Globus pallidus (tissue), 1 donor: ENCODE measurements at places on chromosomes 6 and 20.

DNA sequence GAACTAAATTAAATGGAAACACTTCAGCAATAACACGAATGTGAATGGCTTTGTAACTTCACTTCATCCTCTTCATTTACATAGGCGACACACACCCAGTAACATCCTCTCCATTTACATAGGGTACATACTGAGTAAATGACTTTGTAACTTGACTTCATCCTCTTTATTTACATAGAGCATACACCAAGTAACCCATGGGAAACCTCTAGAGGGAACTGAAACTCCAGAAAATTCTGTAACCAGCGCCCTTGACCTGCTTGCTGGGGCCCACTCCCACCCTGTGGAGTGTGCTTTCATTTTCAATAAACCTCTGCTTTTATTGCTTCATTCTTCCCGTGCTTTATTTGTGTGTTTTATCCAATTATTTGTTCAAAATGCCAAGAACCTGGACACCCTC is 81.6 kb upstream of the OPRM1 start:
- peak; percentile 2 for DNase-seq

DNA sequence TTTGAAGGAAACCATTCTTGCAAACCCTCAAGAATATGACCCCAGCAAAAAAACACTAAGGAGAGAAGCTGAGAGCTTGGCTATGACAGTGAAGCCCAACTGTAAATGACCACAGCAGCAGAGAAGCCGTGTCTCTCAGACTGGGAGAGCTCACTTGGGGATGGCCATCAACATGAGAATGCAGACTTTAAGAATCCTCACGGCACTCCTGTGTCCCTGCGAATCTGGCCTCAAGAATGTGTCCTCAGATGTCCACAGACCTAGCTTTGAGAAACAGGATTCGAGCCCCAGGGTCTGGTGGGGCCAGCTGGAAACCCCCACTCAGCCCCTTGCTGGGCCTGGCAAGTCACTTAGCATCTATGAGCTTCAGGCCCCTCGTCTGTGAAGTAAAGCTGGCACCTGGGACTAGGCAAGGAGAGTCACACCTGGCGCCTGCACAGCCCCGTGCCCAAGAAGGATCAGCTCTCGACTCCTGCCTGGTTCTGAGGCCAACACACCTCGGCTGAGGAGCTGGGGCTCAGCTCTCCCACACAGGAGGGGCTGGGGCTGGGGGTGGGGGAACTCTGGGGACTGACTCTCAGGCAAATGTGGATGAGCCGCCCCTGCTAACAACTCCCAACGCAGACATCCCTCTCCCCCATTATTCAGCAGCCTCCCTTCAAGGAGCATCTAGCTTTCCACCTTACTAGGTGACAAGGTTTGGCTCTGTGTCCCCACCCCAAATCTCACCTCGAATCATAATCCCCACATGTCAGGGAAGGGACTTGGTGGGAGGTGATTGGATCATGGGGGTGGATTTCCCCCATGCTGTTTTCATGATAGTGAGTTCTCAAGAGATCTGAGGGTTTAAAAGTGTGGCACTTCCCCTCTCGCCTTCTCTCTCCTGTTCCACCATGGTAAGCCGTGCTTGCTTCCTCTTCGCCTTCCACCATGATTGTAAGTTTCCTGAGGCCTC is 97.7 kb downstream of the GRM4 start:
- no peak for DNase-seq

GRCh38 chr6:68126089-68126749 is 508.9 kb upstream of the ADGRB3 start:
- no peak for DNase-seq

DNA sequence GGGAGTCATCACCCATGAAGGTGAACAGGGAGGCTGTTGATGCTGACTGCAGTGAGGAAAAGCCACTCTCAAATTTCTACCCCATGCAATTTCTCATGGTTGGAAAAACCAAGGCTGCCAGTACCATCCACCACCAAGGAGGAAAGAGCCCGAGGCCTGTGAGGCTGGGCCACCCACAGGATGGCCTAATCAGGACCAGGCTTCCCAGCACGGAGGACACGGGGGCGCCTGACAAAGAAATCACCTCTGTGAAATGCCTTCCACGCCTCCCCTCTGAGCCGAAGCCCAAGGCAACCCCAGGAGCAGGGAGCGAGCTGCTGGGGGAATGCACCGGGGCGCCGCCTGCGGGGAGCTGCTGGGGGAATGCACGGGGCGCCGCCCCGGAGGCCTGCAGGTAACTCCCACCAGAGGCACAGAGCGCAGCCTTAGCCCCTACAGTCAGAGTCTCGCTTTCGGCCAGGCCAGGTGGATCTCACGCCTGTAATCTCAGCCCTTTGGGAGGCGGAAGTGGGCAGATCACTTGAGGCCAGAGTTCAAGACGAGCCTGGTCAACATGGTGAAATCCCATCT is 26.9 kb downstream of the FOXF2 start:
- no peak for DNase-seq

- DNase-seq = no peak
Measured at GRCh38 chr20:56634307-56634706, 5.2 kb downstream of the TFAP2C start.

GRCh38 chr6:139475241-139475640 is 100.8 kb upstream of the CITED2 start:
- DNase-seq = no peak

DNA sequence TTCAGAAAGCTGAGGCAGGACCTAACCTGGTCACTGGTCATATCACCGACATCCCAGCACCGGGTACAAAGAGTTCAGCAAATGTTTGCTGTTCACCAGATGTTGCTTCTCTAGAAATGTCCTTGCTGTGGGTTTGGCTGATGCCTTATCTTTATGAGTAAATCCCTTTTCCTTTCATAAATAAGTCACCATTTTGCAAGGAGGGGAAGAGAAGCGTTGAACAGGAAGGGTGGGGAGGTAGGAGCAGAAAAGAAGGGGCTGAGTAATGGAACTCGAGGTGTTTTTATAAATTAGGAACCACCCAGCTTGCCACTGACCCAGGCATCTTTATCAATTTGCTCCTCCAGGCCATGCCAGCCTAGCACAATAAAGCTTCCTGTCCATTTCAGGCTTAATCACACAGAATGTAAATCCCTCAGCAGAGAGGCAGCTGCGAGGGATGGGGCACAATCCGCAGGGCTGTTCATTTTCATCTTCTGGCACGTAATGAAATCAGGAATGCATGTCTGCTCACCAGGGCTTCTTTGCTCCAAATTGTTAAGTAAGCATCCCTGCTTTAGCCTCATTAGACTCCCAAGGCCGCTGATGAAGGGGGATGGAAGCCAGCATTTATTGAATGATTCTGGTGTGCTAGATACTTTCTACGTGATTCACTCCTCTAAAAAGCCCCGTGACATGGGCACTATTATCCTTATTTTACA is 371.9 kb upstream of the CHD6 start:
- no peak for DNase-seq

DNA sequence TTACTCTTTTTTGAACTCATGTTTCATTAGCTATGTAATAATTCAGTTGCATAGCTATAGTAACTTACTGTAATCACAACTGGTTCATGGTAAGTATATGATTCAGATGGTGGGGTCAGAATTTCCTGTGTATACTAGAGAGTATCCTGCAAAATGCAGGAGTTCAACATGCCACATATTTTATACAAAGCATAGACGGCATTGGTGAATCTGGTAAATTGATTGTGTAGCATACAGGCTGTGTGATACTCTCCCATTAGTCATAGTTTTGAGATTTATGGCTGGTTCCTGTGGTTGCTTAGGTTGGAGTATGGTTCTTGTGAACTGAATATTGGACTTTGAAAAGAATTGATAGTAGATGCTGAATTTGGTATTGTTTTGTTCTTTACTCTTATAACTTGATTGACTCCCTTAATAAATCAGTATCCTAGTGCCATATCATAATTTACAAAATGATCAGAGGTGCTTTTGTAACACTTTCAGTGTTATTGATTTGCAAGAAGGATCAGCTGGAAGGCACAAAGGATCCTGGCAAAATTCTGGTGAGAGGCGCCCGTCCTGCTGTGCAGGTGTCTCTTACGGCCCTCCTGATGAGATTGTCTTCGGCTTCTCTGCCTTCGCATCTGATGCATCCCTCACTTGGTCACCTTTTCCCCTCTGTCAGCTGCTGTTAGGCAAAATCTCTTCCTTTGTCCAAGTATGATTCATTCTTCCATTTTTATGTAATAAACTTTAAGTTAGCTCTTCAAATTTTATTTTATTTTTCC is 22.6 kb downstream of the SNX9 start:
- DNase-seq = no peak

GRCh38 chr6:29943053-29943966 is 978 bp downstream of the HLA-A start:
- DNase-seq = no peak

DNA sequence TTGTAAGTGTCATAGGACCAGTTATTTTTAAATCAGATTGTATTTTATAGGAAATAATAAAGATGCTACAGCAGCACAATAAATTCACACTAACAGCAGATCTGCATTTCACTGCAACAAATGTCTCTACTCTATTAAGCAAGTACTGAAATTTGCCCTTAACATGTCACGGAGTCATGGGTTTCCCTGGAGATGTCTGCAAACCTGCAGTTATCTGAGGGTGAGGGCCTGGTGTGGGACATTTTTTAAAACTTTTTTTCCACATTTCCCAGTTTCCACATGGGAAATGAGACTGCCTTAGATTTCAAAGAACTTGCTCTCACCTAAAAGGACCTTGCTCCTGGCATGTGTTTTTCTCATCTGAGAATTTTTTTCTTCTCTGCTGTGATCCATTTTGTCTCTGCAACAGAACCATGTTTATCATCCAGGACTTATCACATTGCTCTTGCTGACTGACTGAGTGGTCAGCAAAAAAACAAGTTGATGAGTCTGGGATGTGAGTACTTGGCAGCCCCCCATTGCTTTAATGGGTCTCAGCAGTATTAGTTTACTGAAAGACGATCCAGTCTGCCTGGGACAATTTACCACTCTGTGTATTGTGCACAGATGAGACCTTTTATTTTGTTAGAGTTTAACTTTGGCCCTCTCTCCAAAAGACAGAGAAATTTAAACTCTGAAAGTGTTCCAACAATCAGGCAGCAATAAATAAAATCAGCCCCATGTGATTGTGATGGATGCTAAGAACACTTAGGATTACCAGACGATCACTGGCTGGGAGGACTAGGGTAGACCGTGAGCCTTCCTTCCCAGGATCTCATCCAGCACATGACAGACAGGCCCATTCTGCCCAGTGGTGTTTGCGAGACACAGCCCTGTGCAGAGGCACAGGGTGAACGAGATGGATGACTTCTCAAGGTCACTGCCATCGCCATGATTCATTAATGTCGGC is 268.8 kb downstream of the BTBD9 start:
- no peak for DNase-seq

- DNase-seq = no peak
Measured at GRCh38 chr20:1335961-1336698, 7.2 kb upstream of the SDCBP2 start.

DNA sequence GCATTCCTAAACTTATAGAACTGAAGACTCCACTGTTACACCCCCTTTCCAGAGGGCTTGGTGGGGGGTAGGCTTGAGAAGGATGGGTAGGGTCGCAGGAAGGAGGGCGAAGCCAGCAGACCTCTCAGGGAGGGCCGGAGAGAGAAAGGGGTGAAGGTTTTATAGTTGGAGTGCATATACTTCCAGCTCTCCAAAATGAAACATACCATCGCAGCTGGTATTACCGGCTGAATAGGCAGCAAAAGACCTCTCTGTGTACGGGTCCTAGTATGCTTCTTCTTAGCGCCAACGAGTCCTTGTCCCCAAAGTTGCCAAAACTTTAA is 1.0 kb upstream of the VGLL2 start:
- DNase-seq = no peak

DNA sequence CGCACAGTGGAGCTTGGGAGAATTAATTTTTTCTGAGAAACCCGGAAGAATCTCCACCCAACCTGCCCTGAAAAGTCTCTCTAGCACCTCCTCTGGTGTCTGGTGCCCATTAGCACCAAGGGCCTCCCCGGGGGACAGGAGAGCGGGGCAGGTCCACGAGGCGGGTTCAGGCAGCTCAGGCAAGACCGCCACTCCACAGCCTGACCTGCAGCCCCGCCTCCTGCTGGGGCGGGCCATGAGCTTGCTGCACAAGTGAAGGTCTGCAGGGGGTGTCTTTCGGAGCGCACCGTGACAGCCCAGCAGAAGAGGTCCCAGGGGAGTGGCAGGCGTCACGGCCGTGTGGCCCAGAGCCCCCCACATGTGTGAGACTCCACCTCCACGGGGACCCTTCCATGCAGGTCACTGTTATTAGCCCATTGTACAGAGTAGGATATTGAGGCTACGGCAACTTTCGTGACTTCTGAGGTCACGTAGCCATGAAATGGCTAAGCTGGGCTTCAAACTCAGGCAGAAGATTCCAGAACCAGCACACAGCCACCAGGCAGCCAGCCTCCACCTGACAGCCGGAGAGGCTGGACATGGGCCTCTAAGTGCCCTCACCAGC is 63.9 kb upstream of the SLCO4A1 start:
- no peak for DNase-seq

GRCh38 chr6:16402581-16402900 is 164.2 kb downstream of the GMPR start:
- no peak for DNase-seq

DNA sequence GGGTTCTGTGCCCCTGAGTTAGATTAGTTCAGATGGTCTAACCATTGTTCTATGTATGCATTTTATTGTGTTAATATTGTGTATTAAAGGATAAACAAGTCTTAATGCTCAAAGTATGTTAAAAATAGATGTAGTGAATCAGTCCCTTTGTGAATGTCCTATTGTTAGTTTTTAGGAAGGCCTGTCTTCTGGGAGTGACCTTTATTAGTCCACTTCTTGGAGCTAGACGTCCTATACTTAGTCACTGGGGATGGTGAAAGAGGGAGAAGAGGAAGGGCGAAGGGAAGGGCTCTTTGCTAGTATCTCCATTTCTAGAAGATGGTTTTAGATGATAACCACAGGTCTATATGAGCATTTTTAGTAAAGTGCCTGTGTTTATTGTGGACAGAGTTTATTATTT is 12.3 kb upstream of the HMGN4 start:
- no peak for DNase-seq

GRCh38 chr20:63036291-63036690 is 29.5 kb upstream of the BHLHE23 start:
- DNase-seq = no peak

- DNase-seq = no peak
Measured at GRCh38 chr20:6501061-6501460, 266.4 kb upstream of the BMP2 start.

GRCh38 chr6:167984876-167985604 is 12.4 kb upstream of the KIF25 start:
- DNase-seq = no peak

GRCh38 chr20:62728781-62729300 is 20.2 kb downstream of the NTSR1 start:
- DNase-seq = no peak

DNA sequence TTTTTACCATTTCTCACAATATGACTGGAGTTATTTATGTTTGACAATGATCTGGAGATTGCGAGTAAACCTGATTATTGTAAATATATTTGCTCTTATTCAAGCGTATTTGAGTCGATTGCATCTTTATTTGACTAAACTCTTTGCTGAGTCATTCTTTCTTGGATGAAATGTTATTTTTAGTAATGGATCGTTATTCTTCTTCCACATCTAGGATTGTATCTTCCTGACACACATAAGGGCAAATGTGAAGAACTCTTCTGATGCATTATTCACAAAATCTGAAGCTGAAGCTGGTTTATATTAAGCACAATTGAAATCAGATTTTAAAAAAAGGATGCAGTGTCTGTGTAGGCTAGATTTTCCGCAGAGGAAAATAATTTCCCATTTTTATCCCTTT is 68.2 kb downstream of the SEL1L2 start:
- no peak for DNase-seq
